ENCODE measurements at places on chromosomes 3 and 15.

GRCh38 chr3:115660646-115661337 is 37.5 kb downstream of the GAP43 start:
- no peak for DNase-seq

GRCh38 chr3:19427422-19428149 is 279.3 kb downstream of the KCNH8 start:
- no peak for DNase-seq

GRCh38 chr15:60396560-60396957 is 1.2 kb downstream of the ANXA2 start:
- DNase-seq = no peak

DNA sequence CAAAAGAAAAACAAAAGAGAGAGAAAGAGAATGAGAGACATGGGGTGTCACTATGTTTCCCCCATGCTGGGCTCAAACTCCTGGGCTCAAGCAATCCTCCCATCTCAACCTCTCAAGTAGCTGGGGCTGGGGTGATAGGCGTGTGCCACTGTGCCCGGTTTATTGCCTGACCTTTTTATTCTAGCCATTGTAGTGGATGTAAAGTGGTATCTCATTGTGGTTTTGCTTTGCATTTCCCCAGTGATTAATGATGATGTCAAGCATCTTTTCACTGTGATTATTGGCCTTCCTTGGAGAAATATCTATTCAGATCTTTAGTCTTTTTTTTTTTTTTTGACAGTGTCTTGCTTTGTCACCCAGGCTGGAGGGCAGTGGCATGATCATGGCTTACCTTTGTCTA is 37.7 kb upstream of the GK5 start:
- no peak for DNase-seq

GRCh38 chr15:89735773-89736172 is 15.3 kb downstream of the MESP1 start:
- no peak for DNase-seq
